ENCODE measurements at places on chromosomes 11 and 22.
A peak's percentile ranks its signal among the peaks of the same experiment; 100 is the strongest.

DNA sequence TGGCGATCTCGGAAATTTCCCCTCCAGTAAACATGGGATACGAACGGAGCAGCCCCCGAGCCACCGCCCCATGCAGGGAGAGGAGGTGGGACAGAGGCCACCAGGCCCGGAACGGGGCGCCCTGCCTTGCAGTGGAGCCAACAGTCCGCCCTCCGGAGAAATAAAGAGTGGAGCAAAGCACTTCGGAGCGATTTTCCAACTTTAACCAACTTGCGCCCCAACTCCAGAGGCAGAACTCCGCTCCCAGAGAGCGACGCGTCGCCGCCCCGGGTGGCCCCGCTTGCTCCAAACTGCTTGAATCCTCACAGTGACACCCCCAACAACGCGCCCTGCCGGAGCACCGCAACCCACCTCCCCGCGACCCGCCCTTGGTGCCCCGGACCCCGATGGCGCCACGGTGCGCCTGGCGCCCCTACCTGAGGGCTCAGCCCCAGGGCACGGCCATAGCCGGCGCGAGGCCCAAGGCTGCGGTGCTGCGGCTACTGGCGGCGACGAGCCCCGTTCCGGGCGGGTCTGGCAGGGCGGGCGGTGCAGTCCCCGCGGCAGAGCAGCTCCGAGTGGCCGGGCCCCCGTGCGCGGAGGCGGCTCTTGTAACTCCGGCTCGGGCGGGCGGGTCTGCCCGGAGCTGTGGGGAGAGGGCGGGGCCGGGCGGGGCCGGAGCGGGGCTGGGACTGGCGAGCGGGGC is at the start of gene AHNAK:
Gene AHNAK (minus strand): TSS at position 563 of the 685 bp plus-strand sequence. CDS start 10,708 bp downstream, outside the sequence.
- DNase-seq = no peak

DNA sequence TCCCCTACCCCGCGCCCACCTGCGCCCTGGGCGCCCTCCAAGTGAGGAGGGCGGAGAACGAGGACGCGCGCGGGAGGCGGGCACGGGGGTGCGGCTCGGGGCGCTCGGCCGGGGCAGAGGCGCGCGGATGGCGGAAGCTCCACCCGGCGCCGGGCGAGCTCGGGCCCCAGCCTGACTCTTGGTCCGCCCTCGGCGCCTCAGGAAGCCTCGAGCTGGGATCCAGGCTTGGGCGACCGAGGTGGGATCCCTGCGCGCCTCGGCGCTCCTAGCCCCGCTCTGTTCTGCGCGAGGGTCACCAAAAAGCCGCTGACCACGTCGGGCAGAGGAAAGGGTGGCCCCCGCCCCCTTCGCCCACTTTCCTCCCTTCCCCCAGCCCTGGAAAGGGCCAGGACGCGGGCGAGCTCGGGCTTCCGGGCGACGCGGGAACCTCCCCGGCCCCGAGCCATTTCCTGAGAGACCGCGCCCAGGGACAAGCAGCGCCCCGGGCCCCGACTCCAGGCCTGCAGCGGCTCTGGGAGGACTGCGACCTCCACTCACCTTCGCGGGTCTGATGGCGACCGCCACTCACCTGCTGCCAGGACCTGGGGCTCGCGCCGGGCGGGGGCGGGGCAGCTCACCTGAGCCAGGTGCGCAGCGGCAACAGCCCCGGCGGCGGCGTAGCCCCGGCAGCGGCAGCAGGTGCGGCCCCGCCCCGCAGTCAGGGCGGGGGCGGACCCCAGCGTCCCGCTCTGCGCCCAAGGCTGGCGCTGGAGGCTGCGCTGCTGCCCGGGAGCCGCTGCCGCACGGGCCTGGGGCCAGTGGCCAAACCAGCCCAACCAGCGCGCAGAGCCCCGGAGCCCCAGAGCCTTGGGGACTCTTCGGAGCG is 2.2 kb upstream of the SIGIRR start:
- no peak for DNase-seq

DNA sequence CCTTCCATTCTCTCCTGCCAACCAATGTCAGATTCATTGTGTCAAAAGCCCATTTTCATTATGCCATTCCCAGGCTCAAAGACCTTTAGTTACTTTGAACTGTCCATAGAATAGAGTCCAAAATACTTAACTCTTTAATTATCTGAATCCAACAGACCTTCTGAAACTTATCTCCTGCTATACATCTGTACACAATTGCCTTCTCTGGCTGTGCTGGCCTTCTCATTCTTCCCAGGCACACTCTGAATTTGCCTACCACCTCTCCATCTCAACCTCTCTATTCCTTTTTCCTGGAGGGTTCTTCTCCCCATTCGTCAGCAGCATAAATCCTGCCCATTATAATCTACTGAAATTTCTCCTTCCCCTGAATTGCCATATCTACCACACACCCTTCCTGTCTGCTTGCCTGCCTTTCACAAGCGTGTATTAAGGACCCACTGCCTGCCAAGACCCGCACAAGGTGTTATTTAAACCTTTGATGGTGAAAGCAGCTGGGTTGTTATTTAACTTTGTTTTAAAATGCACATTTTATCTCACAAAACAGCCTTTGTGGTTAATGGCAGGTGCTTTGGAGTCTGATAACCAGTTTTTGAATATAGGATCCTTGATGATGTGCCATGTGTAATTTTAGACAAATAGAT is 125.9 kb downstream of the CCDC81 start:
- no peak for DNase-seq

DNA sequence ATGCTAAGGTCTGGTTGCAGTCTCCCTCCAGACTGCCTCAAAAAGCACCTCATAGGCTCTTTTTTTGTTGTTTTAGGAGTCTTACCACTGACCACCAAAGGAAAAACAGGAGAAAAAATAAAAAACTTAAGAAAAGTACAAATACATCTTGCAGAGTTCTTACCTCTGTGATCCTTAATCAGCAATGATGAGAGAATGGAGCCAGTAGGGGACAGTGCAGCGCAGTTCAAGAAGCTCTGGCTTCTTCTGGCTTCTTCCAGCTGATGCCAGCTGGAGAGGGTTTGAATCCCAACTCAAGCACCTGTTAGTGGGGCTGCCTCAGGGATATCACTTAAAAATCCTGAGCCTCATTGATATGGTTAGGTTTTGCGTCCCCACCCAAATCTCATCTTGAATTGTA is 223.3 kb upstream of the ISX start:
- DNase-seq = no peak

GRCh38 chr11:1749395-1750351 is 722 bp downstream of the IFITM10 start:
- no peak for DNase-seq

GRCh38 chr22:33073989-33074418 is 15.8 kb upstream of the SYN3 start:
- DNase-seq = no peak

DNA sequence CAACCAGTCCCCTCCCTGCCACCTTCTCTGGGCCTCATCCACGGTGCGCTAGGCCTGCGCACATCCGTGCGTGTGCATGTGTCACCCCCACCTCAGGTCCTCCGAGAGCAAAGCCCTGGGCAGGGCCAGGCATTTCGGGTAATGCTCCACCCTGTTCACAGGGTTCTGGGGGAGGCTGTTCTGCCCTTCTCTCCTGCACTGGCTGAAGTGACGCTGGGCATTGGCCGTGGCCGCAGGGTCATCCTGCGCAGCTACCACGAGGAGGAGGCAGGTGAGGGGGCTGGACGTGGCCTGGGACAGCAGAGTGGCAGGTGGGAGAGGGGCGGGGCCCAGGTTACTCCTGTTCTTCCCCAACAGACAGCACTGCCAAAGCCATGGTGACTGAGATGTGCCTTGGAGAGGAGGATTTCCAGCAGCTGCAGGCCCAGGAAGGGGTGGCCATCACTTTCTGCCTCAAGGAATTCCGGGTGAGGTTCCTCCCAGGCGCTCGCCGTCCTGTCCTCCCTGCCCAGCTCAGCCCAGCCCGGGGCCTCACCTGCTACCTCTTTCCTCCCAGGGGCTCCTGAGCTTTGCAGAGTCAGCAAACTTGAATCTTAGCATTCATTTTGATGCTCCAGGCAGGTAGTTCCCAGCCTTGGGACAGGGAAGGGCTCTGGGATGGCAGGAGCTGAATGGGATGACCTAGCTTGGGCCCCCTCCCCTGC is 3.9 kb downstream of the RAD9A start:
- DNase-seq = no peak

- peak; percentile 88 for DNase-seq
Measured at GRCh38 chr11:73597956-73598718, at the start of gene FAM168A. Gene FAM168A, minus strand, starts transcription at chr11:73598112. Its CDS starts 129,638 bp downstream, at chr11:73468474.

- no peak for DNase-seq
Measured at GRCh38 chr11:116287866-116288265, 484.9 kb downstream of the BUD13 start.

GRCh38 chr11:119520400-119520799 is 97.4 kb upstream of the THY1 start:
- no peak for DNase-seq

DNA sequence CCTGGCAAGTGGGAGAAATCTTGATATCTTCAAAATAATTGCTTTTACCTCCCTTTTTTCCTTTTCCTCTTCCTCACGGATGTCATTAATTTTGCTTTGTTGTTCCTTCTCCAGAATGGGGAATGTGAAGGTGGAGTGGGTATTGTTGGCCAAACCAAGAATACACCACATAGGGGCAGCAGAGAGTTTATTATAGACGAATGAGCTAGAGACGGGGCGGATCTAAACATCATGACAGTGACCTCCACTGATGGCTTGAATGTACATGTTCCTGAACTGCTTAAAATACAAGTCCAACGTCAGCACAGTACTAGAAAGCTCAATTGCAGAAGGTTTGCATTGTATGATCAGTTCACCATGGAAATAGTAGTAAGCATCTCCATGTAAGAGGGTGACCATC is 122.3 kb upstream of the SNX19 start:
- DNase-seq = no peak

DNA sequence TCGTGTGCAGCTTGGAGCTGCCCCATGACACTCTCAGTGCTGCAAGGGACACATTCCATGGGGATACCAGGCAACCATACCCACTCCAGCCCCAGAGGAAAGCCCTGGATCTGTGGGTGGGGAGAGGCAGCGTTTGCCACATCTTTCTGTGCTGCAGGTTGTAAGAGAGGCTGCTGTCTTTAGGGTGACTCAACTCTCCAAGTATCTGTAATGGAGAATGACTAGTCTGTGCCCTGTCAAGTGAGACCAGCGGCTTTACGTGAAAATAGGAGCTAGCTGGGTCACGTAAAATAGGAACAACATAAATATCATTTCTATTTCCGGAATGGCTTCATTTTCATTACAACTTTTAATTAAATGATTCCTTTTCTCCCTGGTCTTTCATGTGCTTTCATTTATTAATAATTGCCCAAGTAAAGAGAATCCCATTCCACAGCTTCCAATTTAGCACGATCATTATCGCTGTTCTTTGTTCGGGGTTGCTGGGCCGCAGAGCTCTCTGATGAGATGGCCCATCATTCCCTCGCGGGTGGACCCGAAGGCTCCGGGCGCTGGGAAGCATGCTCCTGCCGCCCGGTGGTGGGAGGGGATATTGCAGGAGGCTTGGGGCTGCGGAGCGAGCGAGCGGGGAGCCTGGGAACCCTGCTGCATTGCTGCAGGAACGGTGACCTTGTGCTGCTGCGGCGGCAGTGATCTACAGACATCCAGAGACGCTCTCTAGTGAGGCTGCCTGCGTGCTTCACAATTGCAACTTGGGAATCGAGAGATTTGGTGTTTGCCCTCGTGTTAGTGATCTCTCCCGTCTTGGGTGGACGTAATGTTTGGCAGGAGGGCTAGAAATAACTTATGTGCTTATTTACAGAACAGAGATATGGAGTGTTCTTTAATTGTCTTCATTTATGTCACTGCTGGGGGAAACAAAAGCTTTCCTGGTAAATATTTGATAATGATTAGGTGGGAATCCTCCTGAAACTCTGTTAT is 10.6 kb downstream of the SLC6A5 start:
- peak; percentile 14 for DNase-seq
